ENCODE measurements at places on chromosomes 3 and 15.

- no peak for DNase-seq
These were observed 29.0 kb upstream of the DENND4A start for GRCh38 chr15:65821070-65821469.

DNA sequence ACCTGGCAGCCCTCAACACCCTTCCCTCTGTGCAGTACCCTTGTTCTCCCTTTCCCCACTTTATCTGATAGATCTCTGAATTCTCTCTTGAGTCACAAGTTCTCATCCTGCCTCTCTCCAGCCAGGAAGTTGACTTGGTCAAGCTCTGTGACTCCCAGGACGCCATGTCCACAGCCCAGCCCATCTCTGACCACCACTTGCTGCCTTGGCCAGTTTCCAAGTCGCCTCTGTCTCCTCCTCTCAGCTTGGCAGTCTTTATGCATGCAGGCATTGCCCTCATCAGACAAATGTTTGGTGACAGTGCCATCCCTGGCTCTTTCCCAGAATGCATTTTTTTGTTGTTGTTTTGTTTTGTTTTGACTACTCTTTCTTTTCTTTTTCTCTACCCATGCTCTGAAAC lies 25.7 kb downstream of the ZNF35 start:
- DNase-seq, result no peak

GRCh38 chr3:5341610-5342009 lies 154.1 kb downstream of the EDEM1 start:
- no peak for DNase-seq

DNA sequence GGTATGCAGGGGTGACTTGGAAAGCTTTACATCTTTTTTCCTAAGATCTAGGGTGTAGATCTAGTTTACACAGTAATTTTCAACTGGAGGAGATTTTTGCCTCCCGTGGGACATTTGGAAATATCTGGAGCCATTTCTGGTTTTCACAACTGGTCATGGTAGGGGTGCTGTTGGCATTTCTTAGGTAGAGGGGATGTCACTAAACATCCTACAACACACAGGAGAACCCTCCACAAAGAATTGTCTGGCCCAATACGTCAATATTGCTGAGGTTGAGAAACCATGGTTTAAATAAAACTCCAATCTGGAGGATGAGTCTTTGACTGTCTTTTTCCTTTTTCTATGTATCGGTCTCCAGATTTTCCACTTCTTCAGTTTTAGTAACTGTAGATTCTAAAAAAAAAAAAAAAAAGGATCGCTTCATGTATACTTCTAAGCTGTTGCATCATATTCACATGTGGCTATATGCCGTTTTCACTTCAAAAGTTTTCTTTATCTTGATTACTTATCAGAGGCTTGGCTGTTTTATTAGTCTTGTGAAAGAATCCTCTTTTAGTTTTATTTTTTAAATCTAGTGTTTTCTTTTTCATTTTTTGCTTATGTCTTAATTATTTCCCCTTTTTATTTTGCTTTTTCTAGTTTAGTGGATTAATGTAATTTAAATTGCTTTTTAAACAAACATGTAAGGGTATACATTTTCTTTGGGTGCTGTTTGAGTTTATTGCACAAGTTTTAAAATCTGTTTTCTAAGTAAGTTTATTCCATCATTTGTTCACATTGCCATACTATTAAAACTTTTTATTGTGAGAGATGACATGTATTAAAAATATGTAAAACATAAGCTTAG lies 21.2 kb downstream of the UBE2Q2 start:
- DNase-seq, result no peak

- no peak for DNase-seq
These were observed 80.9 kb upstream of the RASGRF1 start for GRCh38 chr15:79171320-79172031.

DNA sequence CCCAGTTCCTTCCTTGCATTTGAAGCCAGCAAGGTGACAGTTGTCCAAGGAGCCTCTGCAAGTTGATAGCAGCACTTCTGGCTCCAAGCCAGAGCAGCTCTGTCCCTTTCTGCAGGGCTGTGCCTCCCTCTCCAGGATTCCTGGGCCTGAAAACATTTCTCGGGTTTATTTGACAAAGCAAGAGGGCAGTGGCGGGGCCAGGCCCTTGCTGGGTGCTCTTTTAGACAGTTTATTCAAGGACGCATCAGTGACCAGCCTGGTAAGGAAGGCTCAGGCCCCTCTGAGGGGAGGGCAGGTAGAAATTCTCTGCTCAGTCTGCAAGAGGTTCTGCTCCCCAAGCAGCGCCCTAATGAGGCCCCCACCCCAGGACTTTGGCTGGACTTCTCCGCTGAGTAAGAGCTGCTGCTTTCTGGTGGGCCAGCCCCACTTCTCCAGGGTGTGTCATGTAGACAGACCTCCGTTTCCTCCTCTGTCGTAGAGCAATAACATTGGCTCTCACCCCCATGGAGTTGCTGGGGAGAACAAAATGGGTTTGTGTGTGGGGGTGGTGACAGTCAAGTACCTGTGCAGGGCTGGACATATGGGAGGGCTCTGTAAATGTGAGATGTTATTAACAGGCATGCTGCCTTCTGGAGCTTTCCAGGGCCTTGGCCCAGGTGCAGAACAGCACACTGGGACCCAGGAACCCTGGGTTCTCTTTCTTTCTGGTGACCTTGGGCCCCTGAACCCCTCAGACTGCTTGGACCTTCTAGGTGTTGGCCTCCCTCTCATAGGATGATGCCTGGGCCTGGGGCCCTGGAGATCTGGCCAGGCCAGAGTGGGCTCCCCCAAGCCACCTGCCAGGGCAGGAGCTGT lies 146.2 kb upstream of the TLE3 start:
- DNase-seq, result peak; percentile 16

- DNase-seq, result no peak
These were observed 78.5 kb downstream of the PPARG start for GRCh38 chr3:12367346-12367745.

- no peak for DNase-seq
These were observed 797.5 kb downstream of the AGBL1 start for GRCh38 chr15:86877171-86877631.

- no peak for DNase-seq
These were observed 58.0 kb downstream of the ITPR1 start for GRCh38 chr3:4551051-4551711.

GRCh38 chr15:66943456-66944095 lies 121.8 kb upstream of the SMAD3 start:
- peak; percentile 74 for DNase-seq

DNA sequence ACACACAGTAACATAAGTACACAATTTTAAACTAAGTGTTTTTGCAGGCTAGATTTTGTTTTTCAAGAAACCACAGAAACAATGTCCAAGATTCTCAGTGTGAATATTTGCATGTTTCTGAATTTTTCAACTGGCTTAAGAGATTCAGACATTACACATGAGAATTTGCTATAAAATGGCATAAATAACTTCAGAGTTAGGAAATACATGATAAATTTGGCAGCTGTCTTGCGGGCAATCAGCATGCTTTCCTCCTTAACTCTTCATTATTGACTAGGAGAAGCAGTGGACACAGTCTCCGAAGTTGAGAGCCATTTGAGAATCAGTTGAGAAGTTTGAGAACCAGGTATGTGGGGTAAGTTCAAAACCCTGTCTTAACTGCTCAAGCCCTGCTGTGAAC lies 625.6 kb upstream of the SGO1 start:
- DNase-seq, result no peak

DNA sequence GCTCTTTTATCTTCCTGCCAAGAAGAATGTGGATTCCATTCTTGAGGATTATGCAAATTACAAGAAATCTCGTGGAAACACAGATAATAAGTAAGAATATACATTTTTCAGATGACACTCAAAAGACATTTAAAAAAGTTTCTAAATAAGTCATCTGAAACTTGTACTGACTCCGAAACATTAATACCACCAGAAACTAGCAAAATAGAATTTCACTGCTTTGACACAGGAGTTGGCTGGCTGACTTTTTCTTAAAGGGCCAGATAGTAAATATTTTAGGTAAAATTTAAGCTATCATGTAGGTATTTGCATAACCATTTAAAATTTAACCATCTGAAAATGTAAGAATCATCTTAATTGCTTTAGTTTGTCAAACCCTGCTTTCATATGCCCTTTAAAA lies 20.8 kb downstream of the MORF4L1 start:
- no peak for DNase-seq

DNA sequence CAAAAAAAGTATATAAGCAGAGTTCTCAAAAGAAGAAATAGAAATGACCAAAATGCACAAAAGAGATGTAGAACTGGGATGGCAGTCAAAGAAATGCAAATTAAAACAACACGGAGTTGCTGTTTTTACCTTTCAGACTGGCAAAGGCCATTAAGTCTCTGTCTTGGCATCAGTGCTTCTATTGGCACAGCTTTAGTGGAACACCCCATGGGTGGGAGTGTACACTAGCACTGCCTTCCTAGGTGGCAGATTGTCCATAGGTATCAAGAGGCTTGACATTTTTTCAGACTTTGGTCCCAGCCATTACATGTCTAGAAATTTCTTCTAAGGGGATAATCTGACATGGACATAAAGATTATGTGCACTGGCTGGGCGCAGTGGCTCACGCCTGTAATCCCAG lies 58.1 kb upstream of the VILL start:
- DNase-seq, result peak; percentile 64

DNA sequence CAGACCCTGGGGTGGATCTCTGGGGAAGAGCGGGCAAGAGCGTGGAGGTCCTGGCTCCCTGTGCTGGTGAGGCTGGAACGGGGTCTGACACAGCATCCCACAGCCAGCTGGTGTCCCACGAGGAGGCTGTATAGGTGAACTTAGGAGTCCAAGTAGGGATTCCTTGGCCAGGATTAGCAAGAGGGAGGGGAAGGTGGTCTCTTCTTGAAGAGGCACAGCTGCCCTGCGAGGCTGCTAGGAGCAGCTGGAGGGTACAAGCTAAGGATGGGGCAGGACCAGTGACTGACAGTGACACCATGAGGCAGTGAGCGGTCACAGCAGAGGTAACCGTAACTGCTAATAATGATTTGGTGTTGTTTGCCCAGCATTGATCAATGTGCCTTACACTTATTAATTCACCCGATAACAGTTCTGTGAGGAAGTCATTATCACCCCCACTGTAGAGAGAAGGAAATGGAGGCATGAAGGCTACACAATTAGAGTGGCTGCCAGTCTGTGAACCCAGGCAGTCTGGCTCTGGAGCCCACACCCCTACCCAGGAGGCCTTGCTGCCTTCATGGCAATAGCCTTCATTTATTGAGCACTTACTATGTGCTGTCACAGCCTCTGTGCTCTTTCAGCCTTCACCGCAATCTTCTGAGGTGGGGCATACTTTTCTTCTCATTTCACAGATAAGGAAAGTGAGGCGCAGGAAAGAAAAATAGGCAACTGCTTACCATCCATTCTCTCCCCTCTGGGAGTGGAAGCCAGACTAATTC lies 59.4 kb downstream of the TMEM44 start:
- DNase-seq, result peak; percentile 25
